Spleen (tissue), 13 donors: ENCODE measurements at places on chromosomes 5 and 9.
A peak's percentile ranks its signal among the peaks of the same experiment; 100 is the strongest.

DNA sequence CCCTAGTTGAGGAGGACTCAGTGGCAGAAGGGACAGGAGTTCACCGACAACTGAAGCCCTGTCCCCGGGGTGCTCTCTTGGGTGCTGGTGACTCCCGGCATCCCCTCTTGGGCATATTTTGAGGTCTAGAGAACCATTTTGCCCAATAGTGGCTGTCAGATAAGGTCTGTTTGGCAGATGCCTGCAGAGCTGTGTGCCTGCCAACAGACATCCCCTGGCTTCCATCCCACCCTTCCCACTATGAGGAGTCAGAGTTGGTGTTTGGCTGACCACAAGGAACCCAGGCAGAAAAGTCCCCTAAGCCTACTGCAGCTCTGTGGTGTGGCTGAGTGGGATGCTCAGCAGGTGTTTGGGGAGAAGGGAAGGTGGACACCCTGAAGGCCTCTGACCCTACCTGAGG, 207.0 kb downstream of the AUH start:
- DNase-seq: no peak

- DNase-seq: no peak
Measured at GRCh38 chr9:115002371-115003120, 72.2 kb upstream of the TNFSF8 start.

GRCh38 chr5:171945066-171945465, 61.4 kb downstream of the FBXW11 start:
- no peak for DNase-seq

DNA sequence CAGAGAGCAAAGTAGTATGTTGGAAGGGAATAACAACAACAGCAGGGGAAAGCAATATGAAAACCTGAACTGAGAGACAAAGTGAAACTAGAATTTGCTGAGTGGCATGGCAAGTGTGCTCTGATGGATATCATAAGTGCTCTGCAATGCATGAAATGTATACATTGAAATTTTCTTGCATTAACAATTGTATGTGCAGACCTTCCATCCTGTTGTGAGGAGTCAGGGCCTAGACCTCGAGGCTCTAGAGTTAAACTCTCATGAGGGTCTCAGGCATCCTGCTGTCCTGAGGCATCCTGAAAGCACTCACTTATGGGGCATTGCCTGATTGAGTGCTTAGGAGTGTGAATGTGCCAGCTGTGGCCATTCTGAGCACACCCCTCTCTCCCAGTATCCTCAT, 1.1 kb downstream of the ECM2 start:
- DNase-seq: no peak

DNA sequence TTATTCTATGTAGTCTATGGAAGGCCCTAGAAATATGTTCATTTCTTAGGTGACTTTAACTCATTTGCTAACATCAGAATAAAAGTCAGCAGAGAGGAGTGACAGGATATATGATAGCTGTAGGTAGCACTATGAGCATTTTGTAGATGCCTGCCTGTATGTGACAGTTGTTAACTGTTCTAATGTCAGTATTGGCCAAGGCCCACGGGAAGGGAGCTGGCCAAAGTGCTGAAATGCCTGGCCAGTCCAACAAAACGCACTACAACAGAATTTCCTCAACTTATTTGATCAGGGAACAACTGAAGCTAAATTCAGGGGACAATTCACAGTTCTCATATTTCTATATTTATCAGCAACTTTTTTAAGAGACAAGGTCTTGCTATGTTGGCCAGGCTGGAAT, 20.8 kb downstream of the SV2C start:
- DNase-seq: no peak

DNA sequence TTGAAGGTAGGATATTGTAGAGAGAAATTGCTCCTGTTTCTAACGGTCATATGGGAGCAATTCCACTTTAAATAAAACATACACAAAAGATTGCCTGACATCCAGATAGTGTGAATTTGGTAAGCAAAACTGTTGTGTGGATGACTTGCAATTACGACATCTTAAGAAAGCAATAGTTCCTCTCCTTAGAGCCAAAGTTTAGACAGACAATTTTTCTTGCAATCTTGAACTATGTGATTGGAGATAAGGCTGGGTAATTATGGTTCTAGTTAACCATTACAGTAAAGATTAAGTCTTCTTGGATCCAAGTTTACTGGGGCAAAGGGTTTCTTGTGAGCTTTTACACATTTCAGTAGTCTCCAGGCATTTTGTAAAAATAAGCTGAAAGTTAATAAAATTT, 1080.6 kb upstream of the CDH6 start:
- no peak for DNase-seq

GRCh38 chr9:34958411-34958982, 412 bp downstream of the PHF24 start:
- no peak for DNase-seq

GRCh38 chr5:65482736-65483545, 1.2 kb upstream of the ADAMTS6 start:
- DNase-seq: no peak

GRCh38 chr5:64190562-64191306, 25.1 kb downstream of the RNF180 start:
- DNase-seq: no peak

GRCh38 chr9:26261503-26262330, 583.5 kb upstream of the TUSC1 start:
- no peak for DNase-seq

- DNase-seq: peak; percentile 66
Measured at GRCh38 chr5:134003064-134003816, 1.5 kb downstream of the VDAC1 start.

DNA sequence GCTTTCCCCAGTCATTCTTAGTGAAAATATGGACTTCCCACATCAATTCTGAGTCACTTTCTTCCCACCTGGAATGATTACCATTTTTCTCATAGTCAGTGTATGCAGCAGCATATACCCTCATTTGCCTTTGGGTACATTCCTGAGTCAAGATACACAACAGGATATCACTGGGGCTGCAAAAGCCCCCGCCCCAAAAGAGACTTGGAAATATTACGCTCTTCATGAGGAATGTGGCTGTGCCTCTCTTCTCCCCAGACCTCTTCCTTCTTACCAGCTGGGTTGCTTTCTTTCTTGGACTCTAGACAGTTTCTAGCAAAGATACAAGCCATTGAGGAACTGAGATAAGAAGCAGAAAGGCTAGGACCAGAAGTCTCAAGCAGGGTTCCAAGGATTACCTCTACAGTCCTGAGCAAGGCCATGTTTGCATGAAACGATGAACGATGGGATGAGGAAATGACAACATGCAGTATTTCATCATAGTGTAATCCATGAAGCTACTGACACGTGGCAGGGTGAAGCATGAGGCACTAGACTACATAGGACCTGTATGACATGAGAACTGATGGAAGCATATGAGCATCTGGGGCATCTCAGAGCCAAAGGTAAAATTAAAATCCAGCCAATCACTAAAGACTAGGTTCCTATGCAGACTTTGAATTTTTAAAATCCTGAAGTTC, 218.1 kb downstream of the RAB3C start:
- DNase-seq: no peak

- DNase-seq: peak; percentile 6
Measured at GRCh38 chr5:170614720-170615119, 110.9 kb downstream of the KCNIP1 start.

DNA sequence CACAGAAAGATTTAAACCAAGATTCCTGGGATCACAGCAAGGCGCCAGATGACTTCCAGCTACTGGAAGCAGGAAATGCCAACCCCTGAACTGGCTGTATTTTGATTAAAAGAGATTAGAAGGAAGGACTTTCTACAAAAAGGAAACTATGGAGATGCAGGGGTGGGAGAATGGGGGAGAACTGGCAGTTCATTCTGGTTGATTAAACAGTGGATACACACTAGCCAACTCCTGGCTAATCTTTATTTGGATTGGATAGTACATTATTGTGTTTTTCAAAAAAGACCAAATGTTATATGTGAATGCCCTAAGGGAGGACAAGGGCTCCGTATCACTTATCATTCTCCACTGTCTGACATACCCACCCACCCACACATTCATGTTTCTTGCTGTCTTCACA, 93.2 kb downstream of the CDO1 start:
- no peak for DNase-seq

DNA sequence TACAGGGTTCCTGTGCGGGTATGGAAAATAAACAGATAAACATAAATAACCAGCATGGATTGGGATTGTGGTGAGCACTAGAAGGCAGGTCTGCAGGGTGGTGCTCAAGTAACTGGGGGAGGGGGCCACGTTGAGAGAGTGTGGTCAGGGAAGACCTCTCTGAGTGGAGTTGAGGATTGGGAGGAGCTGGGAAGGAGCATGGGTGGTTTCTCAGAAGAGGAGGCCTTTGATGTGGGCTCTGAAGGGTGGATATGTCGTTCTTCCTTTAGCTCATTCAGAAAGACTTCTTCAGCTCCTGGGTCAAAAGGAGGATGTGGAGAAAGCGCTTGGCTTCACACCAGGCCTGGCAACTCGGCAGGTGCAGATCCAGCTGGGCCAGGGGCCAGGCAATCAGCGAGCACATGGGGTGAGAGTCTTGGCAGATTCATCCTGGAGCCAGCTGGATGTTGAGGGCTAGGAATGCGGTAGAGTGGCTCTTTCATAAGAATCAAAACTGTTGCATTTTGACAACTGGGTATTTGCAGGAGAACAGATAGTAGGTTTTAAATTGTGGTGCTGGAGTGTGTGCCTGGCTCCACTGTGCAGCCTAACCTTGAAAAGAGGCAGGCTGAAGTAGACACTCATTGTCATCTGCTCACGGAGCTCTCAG, 71.7 kb downstream of the PCSK5 start:
- DNase-seq: no peak

GRCh38 chr9:109466623-109467590, 31.2 kb downstream of the PTPN3 start:
- DNase-seq: no peak

DNA sequence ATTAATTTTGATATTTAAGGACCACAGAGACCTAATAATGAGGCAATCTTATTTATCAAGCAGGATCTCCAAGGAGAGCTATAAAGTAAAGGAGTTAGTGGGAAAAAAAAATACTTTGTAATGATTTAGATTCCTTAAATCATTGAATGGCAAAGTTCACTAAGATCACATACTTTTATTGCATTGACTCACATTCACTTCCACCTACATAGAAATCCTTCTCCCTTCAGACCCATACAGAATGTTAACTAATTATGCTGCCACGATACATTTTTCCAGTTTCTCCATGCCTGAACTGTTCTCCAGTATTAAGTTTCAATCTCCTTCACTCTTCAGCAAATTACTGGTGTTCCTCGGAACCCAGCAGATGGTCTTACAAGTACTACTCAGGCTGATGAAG, 388.7 kb downstream of the EFNA5 start:
- no peak for DNase-seq

DNA sequence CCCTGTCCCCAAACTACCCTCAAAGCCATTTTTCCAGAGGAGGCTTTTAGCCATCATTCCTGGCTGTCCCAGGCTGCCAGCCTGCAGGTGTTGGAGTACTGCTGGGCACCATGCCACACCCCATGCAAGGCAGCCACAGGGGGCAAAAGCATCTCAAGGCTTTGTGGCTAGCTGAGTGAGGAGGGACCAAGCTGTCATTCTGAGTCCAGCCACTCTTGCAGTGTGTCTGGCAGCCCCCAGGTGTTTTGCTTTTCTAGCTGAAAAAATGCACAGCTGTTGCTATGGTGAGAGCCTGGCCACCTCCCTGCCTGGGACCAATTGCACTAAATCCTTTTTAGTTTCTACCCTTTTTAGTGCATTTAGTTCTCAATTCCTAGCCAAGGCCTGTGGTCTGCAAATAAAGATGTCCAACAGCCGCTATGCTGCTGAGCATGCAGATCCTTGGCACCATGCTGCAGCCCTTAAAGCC, 50.4 kb upstream of the PTGS1 start:
- no peak for DNase-seq

DNA sequence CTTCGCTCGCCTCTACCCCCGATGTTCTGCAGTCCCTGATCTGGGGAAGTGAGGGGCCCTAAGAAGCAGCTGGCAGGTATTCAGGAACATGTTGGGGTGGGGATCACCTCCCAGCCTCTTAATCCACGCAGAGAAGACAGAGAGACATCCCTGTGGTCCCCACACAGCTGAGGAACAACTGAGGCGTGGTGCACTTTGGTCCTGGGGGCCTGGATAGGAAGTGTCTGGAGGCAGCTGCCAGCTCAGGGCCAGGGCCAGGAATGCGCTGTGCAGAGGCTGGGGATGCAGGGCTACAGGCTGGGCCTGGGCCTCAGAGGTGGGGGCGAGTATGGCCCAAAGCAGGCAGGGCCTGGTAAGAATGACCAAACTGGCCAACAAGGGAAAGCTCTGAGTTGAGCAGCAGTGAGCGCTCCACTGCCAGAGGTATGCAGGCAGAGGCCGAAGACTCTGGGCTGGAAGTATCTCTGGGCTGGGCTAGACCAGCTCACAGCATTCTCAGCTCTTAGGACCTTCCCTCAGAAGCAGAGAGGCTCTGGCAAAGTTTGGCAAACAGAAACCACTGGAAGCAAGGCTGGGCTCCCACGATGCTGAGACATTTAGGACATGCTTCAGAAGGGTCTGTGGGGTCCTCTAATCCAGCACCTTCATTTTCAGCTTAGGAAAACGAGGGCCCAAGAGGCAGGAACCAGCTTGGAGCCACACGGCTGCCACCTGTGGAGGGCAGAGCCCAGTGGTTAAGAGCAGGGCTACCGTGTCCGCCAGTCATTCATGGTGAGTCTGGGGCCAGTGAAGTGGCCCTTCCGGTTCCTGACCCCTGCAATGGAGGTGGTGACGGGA, 174.4 kb downstream of the GAPVD1 start:
- no peak for DNase-seq

- DNase-seq: no peak
Measured at GRCh38 chr9:99628285-99628684, 193.4 kb upstream of the NR4A3 start.

- no peak for DNase-seq
Measured at GRCh38 chr9:14271093-14271673, 42.8 kb downstream of the NFIB start.

- no peak for DNase-seq
Measured at GRCh38 chr5:168961681-168962080, 339.3 kb downstream of the SLIT3 start.

DNA sequence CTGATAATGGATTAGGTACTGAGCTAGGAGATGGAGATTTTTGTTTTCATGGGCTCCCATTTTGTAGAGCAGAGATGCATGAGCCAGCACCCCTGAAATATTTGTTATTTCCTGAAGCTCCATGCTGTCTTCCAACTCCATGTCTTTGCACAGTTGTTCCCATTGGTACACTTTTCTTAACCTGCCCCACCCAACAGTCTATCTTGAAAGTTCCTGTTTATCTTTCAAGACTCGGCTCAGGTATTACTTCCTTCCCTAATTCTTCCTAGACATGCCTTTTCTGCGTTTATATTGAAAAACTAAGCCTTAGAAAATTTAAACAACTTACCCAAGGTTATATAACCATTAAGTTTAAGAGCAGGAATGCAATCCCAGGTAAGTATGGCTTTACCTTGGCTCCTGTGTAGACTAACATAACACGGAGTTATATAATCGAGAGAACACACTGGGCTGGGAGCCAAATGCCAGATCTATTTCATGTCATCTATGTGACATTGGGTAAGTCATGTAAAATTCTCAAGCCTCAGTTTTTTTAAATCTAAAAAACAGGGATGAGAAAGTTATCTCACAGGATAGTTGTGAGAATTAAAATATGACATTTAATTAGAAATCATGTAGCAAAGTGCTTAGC, 67.4 kb downstream of the LIX1 start:
- DNase-seq: no peak

- DNase-seq: peak; percentile 57
Measured at GRCh38 chr5:179852993-179853547, 5.5 kb downstream of the MRNIP start.
